Heart right ventricle (tissue), 16 donors: ENCODE measurements at places on chromosomes 7 and 10. TPM values are rescaled to one million over a fixed set of nuclear protein-coding genes. Genes with fewer than 3 reads are reported as not detected.

The HHEX gene
- total RNA-seq, result 3.5 TPM

The LDB3 gene
- 1,541 TPM for total RNA-seq

The MBL2 gene
- total RNA-seq, result not detected

The SVOPL gene
- total RNA-seq, result not detected

The TMEM60 gene
- total RNA-seq, result 6.3 TPM

The TAS2R4 gene
- total RNA-seq, result 0.25 TPM

The CUZD1 gene
- 0.15 TPM for total RNA-seq

The POLL gene
- total RNA-seq, result 18.0 TPM

The PLEKHS1 gene
- not detected for total RNA-seq

The STAG3 gene
- 0.47 TPM for total RNA-seq

The ANKRD1 gene
- total RNA-seq, result 5,476 TPM

The ZNF487 gene
- total RNA-seq, result 1.7 TPM

The PTPRE gene
- 21.2 TPM for total RNA-seq

The AGAP4 gene
- total RNA-seq, result 8.4 TPM

The SLC18A3 gene
- not detected for total RNA-seq

The ADRA2A gene
- total RNA-seq, result 0.66 TPM

The IFIT1B gene
- total RNA-seq, result not detected

The MKX gene
- 0.41 TPM for total RNA-seq

The TMEM140 gene
- 24.7 TPM for total RNA-seq

The BAIAP2L1 gene
- total RNA-seq, result 0.73 TPM

The PTF1A gene
- not detected for total RNA-seq

The CLEC2L gene
- not detected for total RNA-seq

The PROSER2 gene
- 0.64 TPM for total RNA-seq

The COL28A1 gene
- total RNA-seq, result 1.7 TPM

The CYP17A1 gene
- total RNA-seq, result not detected

The ADAM8 gene
- total RNA-seq, result 6.0 TPM

The NUDT1 gene
- 10.5 TPM for total RNA-seq

The CYP3A7 gene
- not detected for total RNA-seq

The CHAT gene
- not detected for total RNA-seq

The ITGA8 gene
- total RNA-seq, result 1.4 TPM
